Activated T-cell treated with anti-CD3 and anti-CD28 coated beads for 24 hours (primary cell): ENCODE measurements at places on chromosomes 4 and X.

- peak; percentile 44 for DNase-seq
These were observed 70.7 kb upstream of the PPP3CA start for GRCh38 chr4:101418055-101418454.

DNA sequence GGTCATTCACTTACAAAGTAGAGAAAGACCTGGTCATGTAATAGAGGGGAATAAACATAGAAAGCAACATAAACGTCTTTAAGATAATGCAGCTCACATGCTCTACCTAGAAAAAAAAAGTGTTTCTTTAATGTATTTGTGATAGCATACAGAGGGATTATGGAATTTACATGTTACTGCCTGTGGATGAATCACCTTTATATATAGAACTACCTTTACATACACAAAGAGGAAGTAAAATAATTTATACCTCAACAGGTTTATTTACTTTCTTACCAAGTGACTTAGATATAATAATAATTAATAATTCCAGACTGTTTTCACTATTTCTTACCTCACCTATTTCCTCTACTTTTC is 81.5 kb downstream of the PPP3CA start:
- no peak for DNase-seq

DNA sequence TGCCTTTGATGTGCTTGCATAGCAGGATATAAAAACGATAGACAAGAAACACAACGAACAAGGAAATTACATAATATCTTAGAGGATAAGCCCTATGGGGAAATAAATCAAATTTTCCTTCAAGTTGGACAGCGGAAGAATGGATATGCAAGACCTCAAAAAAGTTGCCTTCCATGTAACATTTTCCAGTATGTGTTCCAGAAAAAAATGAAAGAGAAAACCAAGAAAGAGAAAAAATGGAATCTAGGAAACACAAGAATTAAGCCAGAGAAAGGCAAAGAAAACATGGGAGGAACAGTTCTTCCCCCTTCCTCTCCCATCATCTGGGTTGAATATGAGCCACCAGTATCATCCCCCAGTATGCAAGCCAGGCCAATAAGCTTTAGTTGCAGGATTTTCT is 34.6 kb upstream of the MID1 start:
- DNase-seq: no peak

GRCh38 chrX:153924149-153924861 is 1.8 kb downstream of the ARHGAP4 start:
- DNase-seq: no peak

GRCh38 chr4:186536285-186536684 is 19.1 kb downstream of the MTNR1A start:
- no peak for DNase-seq

DNA sequence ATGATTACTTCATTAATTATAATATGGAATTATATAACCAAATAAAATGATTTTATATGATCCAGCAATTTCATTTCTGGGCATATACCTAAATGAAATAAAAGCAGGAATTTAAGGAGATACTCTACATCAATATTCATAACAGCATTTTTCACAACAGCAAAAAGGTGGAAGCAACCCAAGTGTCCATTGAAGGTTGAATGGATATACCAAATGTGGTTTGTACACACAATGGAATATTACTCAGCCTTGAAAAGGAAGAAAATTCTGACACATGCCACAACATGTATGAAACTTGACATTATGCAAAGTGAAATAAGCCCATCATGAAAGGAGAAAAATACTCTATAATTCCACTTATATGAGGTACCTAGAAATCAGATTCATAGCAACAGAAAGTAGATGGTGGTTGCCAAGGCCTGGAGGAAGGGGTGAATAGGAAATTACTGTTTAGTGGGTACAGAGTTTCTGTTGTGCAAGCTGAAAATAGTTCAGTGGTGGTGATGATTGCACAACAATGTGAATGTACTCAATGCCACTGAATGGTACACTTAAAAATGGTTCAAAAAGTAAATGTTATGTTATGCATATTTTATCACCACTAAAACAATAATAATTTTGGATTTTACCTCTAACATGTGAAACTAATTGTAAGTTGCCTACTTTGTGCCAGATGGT is 471.5 kb downstream of the SPRY1 start:
- no peak for DNase-seq

DNA sequence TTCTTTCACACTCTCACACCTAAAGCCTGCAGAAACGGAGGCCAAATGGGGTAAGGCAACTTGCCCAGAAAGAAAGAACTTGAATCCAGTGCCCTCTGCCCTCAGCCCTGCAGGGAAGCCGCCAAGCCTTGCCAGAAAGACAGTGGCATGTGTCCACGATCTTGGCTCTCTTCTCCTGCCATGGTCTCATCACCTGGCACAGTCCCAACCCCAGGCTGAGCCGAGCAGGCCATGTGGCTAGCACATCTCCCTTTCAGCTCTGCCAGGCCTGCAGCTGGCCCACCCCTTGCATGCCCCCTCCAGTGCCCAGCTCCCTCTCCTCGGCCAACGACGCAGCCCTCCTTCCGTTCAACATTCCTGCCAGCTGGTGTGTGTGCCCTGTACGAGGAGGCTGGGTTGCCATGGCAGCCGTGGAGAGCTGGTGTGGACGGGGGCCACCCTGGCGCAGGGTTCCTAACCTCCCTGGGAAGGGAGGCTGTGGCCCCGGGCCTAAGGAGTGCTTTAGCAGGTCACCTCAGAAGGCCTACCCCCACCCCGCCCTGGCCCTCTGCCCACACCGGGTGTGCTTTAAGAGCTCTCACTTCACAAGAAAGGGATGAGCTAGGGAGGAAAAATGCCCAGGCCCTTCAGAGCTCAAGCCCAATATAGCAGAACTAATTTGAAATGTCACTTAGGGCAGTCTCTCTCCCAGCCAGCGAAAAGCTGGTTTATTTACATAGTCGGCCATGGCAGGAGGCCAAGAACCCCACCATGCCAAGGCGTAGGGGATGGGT is 73.0 kb upstream of the PJA1 start:
- DNase-seq: no peak

- DNase-seq: no peak
These were observed 105.9 kb upstream of the TENM3 start for GRCh38 chr4:182137343-182137742.

DNA sequence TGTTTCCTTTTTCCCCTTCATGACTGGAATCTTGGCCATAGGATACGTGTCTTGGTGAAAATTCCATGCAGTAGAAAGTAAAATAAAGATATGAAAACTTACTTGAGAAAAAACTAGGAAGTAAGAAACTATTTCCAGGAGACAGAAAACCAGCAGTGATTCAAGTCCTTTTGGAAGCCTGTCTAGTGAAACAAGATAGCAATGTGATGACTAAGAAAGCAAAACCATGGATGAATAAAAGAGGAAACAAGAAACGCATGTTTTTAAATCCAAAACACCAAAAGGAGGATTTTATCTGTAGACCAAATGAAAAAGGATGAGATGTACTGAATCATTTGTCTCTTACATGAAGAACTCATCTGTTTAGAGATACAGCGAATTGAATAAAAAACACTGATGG is 1430.0 kb downstream of the ARAP2 start:
- no peak for DNase-seq

GRCh38 chr4:5870701-5871100 is 22.2 kb downstream of the CRMP1 start:
- DNase-seq: no peak

DNA sequence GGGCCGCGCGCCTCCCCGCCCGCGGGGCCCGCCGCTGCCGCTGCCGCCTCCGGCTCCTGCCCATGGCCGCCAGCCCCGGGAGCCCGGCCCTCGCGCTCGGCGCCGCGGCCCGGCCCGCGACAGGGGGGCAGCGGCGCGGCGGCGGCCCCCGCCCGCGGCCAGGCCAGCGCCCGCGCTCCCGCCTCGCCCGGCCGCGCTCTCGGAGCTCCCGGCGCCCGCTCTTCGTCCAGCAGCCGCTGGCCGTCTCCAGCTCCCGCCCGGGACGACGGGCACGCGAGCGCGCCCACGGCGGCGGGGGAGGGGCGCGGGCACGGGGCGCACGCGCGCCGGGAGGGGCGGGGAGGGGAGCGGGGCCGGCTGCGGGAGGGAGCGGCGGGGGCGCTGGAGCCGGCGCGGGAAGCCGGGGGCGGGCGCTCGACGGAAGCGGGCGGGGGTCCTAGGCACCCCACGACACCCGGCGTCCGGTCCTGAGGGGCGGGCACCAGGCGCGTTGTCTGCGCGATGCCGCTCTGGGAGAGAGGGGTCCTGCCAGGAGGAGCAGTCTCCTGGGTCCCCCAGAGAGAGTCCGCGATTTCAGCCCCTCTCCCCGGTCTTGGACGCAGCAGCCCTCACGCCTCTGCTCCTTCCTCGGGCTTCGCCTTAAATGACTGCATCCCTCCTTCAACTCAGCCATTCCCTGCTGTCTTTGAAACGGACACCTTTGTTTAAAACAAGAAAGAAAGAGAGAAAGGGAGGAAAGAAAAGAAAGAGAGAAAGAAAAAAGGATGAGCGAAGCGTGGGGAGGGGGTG is 490 bp upstream of the PDZD4 start:
- DNase-seq: no peak

DNA sequence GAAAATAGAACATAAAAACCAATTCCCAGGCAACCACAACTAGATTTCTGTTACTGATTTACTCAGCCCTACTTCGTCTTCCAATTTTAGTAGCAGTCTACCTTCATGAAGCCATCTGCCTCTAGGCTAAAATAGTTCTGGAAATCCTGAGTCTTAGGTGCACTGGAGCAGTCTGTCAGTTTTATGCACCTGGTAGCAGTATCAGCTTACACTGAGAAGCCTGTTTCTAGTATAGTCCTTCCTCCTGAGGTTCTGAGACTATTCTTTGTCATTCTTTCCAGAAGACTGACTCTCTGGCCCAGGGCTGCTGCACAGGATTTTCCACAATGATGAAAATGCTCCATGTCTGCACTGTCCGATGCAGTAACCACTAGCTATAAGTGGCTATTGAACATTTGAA is 16.9 kb upstream of the HPRT1 start:
- no peak for DNase-seq

- no peak for DNase-seq
These were observed 164.7 kb downstream of the SOWAHB start for GRCh38 chr4:76733068-76733771.

GRCh38 chrX:43969504-43970501 is 3.4 kb downstream of the NDP start:
- DNase-seq: no peak

GRCh38 chrX:148806145-148806870 is 305.9 kb downstream of the AFF2 start:
- no peak for DNase-seq

DNA sequence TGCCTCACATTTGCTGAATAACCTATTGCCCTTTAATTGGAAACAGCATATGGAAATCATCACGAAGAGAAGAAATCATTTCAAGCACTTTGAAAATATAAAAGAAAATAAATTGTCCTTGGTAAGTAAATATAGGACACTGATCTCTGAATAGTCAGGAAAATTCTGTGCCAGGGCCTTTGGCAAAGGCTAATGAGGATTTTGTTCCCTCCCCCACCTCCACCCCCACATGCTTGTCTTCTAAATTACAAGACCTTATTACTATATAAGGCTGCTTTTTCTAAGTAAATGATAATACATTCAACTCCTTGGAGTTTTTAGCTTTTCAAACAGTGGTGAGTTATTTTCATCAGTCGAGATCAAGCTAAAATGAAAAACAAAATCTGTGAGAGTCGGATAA is 15.8 kb downstream of the SYNPO2 start:
- DNase-seq: no peak

- no peak for DNase-seq
These were observed 1258.4 kb downstream of the FAM133A start for GRCh38 chrX:94932278-94932965.

GRCh38 chr4:10326075-10326474 is 131.2 kb downstream of the ZNF518B start:
- DNase-seq: no peak

DNA sequence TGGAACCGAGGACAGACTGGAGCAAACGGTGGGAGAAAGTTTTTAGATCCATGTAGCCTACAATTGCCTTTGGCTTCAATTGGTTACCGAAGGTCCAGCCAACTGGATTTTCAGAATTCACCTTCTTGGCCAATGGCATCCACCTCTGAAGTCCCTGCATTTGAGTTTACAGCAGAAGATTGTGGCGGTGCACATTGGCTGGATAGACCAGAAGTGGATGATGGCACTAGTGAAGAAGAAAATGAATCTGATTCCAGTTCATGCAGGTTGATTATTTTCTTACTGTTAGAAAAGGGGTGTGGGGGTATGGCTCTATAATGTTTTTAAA is 702 bp downstream of the KLHL5 start:
- no peak for DNase-seq

DNA sequence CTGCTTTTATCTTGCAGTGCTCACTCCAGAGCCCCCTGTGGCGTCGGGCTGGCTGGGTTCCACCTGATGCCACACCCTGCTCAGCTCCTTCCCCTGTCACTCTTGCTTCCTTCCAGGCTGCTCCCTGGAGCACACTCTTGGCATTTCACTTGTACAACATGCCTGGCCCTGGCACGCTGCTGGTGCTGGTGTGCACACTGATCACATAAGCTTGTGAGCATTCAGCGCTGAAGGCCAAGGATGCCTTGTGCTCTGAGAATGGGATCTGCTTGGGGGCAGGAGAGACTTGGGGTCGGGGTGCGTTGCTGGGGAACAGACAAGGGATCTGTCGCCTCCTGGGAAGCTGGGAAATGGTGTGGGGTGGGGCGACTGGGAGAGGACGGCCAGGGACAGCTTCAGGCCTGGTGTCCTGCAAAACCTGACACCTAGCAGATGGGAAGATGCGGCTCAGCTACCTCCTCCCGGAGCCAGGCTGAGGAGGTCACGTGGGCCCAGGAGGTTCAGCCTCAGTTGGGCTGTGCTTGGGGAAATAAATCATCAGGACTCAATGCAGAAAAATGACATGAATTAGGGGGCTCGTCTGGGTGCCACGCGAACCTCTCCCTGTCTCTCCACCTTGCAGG is 108.5 kb downstream of the PHKA2 start:
- DNase-seq: no peak

- DNase-seq: peak; percentile 16
These were observed 111.7 kb upstream of the RPS6KA3 start for GRCh38 chrX:20378233-20378920.

DNA sequence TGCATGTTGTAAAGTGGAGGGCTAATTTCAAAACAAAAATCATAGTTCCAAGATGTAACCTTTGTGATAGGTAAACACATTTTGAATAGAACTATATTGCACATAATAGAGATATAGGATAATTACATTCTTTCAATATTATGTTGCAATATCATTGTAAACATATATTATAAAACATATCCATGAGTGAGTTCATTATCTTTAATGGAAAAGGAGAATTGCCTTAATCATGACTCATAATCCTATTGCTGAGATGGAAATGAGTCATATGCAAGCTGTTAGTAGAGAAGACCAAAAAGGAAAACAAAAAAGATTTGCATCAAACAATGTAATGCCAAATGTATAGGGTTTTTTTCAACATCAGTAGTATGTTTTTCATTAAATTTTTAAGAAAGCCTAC is 73.7 kb upstream of the WDR44 start:
- no peak for DNase-seq

- no peak for DNase-seq
These were observed 76.0 kb downstream of the PJA1 start for GRCh38 chrX:69089203-69089602.

DNA sequence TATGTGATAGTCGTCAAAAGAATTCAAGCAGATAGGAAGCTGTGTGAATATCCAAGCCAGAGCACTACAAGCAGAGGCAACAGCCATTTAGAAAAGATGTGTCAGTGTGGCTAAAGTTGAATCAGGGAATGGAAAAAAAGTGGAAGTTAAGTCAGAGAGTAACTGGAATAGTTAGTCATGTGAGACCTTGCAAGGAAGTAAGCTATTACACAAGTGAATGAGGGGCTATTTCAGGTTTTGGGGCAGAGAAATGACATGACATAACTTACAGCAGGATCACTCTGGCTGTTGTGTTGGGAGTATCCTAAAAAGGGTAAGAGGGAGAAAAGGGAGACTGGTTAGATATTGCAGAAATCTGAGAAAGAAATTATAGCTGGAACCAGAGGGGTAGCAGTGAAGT is 236.6 kb upstream of the PCDH18 start:
- no peak for DNase-seq
